Activated CD4-positive, alpha-beta T cell treated with anti-CD3 and anti-CD28 coated beads, Interleukin-2, amount 10 ng/mL, durations not matched to agents 24 days and 14 days (primary cell): ENCODE measurements at places on chromosomes 4 and X. TPM values are rescaled to one million over a fixed set of nuclear protein-coding genes. Genes with fewer than 3 reads are reported as not detected.

Gene TRMT10A
- total RNA-seq: 7.4 and 8.6 TPM in 2 replicates

Gene GLRB
- total RNA-seq: not detected in 2 replicates

GRCh38 chrX:110120025-110120424 lies 117.1 kb downstream of the TMEM164 start:
- DNase-seq: no peak

Gene SYTL5
- total RNA-seq: not detected in 2 replicates

GRCh38 chr4:12545812-12546211 lies 938.3 kb downstream of the RAB28 start:
- no peak for DNase-seq

DNA sequence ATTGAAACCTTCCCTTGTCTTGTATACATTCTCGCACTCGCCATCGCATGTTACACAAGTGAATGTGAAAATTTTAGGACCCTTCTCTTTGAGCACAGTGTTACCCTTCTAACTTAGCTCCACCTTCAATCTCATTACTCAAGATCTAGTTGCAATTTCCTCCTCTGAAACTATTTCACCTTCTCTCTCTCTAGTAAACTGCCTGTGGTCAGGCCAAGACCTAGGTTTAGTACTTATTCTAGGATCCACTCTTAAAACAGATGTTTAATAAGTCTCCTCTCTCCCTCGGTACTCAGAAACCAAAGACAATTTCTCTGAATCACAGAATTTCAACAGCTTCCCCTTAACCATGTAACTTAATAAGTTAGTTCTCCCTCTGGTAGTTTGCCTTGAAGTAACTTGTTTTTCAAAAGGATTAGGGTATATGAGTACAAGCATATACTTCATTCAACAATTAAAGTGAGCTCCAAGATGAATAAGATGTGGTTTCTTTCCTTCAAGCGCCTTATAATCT lies 156.0 kb downstream of the SH3KBP1 start:
- DNase-seq: no peak

GRCh38 chr4:15765910-15766697 lies 12.0 kb upstream of the CD38 start:
- peak; percentile 88 for DNase-seq

DNA sequence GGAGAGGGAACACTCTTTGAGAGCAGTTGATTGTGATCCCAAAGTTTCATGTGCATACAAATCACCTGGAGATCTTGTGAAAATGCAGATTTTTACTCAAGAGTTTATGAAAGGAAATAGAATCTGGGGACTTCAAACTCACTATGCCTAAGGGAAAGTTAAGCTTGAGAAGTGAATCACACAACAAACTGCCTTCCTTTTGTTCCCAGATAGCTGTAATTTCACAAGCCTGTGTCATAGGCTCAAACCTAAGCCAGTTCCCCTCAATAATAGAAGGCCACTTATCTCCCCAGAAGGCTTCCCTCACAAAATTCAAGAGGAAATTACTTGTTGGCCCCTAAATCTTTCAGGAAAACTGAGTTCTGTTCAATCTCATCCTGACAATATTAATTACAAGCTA lies 132.8 kb upstream of the MAGEB16 start:
- no peak for DNase-seq

DNA sequence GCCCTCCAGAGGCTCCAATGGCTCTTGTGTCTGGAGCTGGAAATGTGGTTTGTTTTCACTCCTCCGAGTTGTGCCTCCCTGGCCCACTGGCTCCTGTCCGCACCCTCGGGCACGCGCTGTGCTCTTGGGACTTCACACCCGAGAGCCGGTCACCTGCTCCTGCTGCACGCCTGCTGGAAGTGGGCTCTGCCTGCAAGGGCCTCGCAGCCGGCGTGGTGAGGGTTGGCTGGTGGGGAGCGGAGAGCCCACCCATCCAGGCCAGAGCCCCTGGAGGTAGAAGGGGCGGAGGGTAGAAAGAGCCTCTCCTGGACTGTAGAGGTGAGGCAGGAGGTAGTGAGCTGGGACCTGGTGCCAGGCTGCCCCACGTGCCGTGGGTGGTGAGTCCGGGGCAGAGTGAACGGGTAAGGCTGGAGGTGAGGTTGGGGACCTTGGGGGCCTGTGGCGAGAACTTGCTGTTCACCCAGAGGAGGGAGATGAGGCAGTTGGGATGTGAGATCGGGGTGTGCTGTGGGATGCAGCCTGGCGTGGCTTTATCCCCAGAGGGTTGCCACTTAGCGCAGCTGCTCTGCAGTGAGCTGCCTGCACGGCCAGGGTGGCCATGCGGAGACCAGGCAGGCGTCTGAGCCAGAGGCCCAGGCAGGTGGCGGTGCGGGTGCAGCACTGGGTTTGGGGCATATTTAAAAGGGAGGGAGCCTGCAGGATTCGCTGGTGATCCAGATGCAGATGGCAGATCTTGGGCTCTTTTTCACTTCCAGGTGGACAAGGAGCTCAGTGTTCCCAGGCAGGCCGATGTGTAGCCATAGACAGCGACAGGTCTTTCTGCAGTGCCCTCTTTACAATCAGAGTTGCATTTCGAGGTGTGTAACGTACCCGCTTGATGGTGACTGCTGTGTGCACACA lies 48.8 kb downstream of the PCGF3 start:
- DNase-seq: no peak

GRCh38 chr4:4455210-4455865 lies 68.4 kb downstream of the NSG1 start:
- DNase-seq: no peak

GRCh38 chr4:146232131-146232722 lies 17.9 kb downstream of the REELD1 start:
- DNase-seq: no peak

DNA sequence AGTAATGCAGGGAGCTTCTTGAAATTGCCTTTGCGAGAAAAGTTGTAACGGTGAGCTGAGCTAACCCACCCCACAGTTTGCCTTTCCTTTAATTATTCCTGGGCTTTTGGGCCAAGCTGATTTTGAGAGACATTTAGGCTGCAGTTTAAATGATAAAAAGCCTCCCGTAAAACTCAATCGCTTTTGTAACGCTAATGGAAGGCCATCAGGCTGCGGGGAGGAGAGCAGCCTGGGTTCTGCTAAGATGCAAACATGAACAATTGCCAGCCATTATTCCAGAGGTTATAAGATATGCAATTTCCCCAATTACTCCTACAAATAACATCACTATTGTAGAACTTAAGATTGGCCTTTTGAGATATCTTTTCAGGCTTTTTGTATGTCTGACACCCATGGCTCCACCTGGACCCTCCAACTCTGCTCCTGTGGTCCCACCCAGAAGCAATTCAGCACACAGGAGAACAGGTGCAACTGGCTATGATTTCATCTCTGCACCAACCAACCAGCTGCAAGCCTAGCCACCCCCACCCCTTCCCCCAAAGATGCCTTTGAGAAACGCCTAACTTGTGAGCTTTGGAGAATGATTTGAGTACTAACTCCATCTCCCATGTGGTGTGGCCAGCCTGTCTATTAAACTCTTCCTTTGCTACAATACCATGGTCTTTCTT lies 108.2 kb upstream of the FAM9C start:
- DNase-seq: no peak

Gene FGF2
- 13.3 and 13.8 TPM in 2 replicates for total RNA-seq

DNA sequence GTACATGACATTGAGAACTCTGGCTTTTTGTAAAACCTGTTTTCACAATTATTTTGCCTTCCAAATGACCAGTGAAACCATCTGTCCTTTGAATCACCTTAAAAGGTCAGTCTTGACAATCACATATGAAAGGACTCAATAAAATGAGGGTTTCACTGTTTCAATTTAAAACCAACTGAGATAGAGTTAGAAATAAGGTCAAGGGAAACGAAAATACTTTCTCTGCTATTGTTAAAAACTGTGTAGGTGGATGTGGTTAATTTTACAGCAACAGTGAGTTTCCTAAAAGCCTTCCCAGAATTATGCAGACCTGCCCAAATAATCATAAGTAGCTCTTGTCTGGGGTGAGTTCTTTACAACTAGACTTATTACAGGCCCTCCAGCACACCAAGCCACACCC lies 839.9 kb downstream of the RAB28 start:
- no peak for DNase-seq

DNA sequence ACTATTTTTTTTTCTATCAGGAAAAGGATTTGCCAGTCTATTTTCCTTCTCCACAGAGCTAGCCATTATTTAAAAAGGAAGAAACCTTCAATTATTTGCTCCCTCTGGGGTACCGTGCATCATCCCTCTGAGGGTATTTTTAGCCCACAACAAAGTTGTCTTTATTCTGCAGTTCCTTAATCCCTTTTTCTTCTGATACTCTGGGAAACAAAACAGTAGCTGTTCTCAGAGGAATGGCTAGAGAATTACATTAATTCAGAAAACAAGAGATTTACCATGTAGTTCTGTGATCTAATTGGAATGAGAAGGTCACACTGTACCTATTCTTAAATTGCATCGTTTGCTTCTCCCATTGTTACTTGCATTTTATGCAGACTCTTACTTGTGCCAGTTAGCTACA lies 1056.7 kb downstream of the STIM2 start:
- no peak for DNase-seq

GRCh38 chr4:188691811-188692210 lies 552.6 kb downstream of the TRIML1 start:
- DNase-seq: no peak

DNA sequence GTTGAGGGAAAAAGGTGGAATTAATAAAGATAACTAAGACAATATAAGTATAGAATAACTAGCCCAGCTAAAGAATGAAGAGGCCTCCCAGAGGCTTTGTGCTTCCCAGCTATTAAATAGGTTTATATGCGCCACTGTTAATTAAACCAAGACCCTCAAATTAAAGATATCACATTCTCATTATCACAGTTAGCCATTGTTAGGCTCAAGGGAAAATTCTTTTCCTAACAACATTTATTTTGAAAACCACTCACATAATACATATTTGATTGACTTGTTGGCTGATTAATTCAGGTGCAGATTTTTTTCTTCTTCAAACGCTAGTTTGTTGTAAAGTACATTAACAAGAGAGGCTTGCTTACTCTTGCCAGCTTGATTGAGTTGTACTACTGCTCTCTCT lies 216.8 kb upstream of the TRAM1L1 start:
- no peak for DNase-seq

DNA sequence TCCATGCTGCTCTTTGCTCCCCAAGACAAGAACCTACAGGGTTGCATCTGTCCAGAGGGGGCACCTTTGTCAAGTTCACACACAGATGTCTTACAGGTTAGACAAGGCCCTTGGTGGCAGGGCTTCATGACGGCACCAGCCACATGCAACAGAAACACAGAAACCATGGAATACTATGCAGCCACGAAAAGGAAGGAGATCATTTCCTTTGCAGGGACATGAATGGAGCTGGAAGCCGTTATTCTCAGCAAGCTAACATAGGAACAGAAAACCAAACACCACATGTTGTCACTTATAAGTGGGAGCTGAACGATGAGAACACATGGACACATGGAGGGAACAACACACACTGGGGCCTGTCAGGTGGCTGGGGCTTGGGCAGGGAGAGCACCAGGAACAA lies 85.1 kb upstream of the NDP start:
- DNase-seq: no peak

GRCh38 chrX:121886557-121886956 lies 839.1 kb downstream of the GLUD2 start:
- no peak for DNase-seq

- DNase-seq: no peak
These were observed 81.5 kb downstream of the CLCN5 start for GRCh38 chrX:50003927-50004326.

Gene RAB33A
- total RNA-seq: 20.6 and 21.0 TPM in 2 replicates

GRCh38 chrX:107571296-107571998 lies 56.9 kb upstream of the PRPS1 start:
- DNase-seq: no peak

GRCh38 chr4:172410363-172410762 lies 597.2 kb downstream of the GALNTL6 start:
- DNase-seq: no peak

DNA sequence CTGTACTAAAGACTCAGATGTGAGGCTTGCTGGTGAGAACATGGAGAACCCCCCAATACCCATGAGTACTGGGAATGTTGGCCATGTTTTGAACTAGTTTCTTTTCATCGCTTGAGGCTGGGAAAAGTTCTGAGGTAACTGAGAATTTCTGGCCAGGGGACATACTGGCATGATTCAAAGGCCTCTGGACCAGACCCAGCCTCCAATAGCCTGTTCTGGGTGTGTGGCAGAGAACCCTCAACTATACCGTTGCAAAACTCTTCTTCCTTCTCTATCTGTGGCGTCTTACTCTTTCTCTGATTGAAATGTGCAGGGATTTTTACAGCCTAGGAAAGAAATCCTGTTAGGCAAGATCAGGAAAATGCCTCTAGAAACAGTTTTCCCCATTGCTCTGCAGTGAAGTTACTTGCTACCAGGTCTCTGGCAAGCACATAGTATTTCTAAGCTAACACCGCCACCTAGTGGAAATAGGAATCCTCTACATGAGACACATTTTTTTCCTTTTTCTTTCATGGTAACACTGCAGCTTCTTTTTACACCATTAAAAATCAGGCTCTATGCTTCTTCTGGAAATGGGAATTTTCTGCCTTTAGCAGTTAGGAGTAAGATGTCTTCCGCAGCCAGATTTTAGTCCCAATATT lies 170.7 kb upstream of the ZCCHC13 start:
- DNase-seq: peak; percentile 73

GRCh38 chrX:55160685-55161552 lies 59.2 kb upstream of the PAGE5 start:
- peak; percentile 96 for DNase-seq

DNA sequence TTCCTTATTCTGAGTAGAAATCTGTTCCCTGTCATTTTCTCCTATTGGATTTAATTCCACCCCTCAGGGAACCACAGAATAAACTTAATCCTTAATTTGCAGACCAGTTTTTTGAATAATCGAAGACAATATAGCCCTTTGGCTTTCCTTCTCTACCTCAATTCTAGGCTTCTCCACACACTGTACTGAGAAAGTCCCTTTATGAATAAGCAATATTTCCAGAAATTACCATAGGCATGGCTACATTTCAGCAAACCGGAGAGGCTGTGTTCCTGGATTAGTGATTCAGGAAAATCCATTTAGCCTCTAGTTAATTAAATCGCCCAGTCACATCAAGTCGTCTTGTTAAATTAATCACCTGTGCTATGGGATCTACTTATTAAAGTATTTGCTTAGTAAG lies 125.1 kb downstream of the ANAPC4 start:
- no peak for DNase-seq

- DNase-seq: no peak
These were observed 14.4 kb upstream of the CYBB start for GRCh38 chrX:37765507-37765906.

Gene MCF2
- 0.40 and 0.43 TPM in 2 replicates for total RNA-seq

GRCh38 chrX:57951666-57952319 lies 41.5 kb upstream of the ZXDA start:
- no peak for DNase-seq

- peak; percentile 53 for DNase-seq
These were observed 15.1 kb downstream of the MCUB start for GRCh38 chr4:109574931-109575804.

GRCh38 chr4:169741569-169741968 lies 16.2 kb downstream of the HPF1 start:
- DNase-seq: no peak

Gene YTHDC1
- 79.9 and 83.9 TPM in 2 replicates for total RNA-seq

GRCh38 chrX:24357106-24357505 lies 3.3 kb upstream of the SUPT20HL1 start:
- DNase-seq: no peak
